ENCODE measurements at places on chromosomes 7 and 10.
A peak's percentile ranks its signal among the peaks of the same experiment; 100 is the strongest.

DNA sequence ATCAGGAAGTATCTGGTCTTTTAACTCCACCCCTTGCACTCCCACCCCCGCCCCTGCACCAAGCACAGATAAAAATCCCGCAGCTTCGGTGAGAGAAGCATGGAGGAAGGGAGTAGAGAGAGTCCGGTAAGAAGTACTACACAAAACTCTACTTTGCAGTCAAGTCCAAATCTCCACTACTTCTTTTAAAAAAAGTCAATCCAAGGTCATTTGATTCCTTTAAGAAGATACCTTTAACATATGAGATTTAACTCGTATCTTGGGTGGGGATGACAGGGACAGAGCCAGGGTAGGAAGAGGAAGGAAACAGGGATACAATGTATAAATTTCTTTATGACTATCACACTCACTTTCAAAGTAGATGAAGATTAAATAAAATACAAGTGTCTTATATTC is 132.1 kb downstream of the NRBF2 start:
- no peak for DNase-seq

DNA sequence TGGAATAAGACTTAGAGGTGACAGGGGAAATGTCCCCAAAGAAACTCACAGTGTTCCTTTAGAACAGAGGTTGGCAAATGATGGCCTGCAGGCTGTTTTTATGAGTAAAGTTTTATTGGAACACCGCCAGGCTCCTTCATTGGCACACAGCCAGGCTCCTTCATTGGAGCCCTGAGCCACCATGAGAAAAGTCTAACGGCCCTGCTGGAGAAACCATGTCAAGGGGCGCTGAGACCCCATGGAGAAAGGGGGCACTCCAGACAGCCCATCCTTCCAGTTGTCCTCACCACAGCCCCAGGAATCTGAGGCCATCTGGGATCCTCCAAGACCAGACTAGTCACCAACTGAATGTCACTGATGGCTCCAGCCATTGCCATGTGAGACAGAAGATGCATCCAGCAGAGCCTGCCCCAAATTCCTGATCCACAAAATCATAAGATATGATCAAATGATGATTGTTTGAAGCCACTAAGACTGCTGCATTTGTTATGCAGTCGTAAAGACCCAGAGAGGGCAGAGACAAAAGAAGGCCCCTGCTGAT is 88.2 kb upstream of the GPR26 start:
- DNase-seq: no peak

GRCh38 chr7:84529480-84530205 is 335.1 kb upstream of the SEMA3A start:
- no peak for DNase-seq

GRCh38 chr7:70855373-70855772 is 276.6 kb upstream of the GALNT17 start:
- no peak for DNase-seq

GRCh38 chr7:157904866-157905570 is 568.2 kb downstream of the DNAJB6 start:
- DNase-seq: no peak

GRCh38 chr10:72276013-72276387 is 2.3 kb downstream of the DDIT4 start:
- DNase-seq: peak; percentile 15

DNA sequence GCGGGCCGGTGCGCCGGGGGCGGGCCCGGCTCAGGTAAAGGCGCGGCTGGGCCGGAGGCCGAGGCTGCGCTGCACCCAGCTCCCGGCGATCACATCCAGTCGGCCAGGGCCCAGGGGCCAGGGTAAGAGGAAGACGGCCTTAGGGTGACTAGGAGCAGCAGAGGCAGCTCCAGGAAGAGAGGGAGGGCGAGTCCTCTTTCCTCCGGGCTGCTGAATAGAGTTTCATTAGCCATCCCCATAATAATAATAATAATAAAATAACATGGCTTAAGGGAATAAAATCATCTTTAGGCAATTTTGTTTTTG is 44.8 kb upstream of the CDK1 start:
- DNase-seq: no peak

DNA sequence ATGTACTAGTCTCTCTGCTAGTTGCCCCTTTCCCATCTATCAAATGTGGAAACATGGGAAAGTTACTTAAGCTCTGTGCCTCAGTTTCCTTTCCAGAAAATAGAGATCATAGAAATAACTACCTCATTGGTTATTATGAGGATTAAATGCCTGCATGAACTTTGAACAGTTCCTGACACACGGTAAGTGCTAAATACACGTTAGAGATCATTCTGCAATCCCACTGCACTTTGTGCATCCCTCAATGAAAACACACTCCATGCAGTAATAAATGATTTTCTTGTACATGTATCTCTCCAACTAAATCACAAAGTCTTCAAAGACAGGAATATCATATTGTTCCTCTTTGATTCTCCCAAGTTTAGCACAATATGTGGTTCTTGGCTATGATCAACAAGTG is 73.1 kb downstream of the PPP1R3C start:
- no peak for DNase-seq
